ENCODE measurements at places on chromosomes 6 and 20.

DNA sequence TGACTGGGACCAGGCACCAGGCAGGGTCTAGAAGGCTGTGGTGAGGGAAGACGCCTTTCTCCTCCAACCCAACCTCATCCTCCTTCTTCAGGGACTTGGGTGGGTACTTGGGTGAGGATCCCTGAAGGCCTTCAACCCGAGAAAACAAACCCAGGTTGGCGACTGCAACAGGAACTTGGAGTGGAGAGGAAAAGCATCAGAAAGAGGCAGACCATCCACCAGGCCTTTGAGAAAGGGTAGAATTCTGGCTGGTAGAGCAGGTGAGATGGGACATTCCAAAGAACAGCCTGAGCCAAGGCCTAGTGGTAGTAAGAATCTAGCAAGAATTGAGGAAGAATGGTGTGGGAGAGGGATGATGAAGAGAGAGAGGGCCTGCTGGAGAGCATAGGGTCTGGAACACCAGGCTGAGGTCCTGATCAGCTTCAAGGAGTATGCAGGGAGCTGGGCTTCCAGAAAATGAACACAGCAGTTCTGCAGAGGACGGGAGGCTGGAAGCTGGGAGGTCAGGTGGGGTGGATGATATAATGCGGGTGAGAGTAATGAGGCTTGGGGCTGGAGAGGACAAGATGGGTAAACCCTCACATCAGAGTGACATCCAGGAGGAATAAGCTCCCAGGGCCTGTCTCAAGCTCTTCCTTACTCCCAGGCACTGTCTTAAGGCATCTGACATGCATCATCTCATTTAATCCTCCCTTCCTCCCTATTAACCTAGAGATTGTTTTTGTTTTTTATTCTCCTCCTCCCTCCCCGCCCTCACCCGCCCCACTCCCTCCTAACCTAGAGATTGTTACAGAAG, 45.2 kb upstream of the TTPAL start:
- DNase-seq = no peak

DNA sequence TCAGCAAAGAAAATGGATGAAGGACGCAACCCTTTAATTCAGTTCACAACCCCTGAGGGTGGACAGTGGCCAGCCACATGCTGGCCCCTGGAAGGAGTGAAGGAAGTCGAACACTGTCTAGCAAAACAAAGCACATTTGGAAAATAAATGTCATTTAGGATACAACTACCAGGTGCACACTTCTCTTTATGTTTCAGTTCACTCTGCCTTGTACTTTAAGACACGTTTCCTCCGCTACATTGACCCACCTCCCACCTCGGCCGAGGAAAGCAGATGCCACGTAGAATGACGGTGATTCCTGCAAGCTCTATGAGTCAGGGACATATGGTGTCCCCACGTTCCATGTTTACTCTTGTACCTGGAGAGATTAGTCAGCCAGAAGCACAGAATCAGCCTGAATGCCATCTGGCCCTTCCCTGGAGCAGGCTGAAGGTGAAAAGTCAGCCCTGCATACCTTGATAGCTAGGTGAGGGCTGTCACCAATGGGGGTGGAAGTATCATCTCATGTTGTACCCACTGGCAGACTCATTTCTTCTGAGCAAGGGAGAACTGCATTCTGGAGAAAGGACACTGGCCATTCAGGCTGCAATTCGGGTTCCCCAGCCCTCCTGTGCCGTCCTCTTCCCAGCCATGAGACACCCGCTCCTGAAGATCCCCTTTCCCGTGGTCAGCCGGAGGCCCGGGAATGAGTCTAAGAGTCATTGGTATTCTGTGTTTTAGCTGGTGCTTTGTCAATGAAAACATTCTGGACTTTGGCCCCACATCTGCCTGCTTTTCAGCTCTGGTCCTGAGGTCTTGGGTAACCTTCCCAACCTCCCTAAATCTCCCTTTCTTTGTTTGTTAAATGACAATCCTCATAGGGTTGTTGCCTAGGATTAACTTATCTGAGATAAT, 60.6 kb downstream of the FOXA2 start:
- peak; percentile 29 for DNase-seq

DNA sequence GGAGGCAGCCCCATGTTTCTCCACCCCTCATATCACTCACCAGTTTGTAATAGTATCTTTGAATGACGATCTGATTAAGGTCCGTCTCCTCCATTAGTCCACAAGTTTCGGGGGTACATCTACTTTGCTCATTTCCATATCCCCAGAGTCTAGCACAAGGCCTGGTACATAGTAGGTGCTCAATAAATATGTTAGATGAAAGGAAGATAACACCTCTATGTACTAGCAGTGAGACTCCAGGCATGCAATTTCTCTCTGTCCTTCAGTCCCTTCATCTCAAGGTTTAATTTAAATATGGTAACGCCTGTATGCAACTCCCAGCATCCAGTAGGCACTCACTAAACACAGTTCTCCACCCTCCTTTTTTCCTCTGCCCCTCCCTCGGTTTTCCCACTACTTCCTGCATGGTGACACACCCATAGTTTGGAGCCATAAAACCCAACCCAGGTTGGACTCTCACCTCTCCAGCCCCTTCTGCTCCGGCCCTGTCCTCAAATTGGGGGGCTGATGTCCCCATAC, 461 bp upstream of the HNF4A start:
- peak; percentile 83 for DNase-seq

DNA sequence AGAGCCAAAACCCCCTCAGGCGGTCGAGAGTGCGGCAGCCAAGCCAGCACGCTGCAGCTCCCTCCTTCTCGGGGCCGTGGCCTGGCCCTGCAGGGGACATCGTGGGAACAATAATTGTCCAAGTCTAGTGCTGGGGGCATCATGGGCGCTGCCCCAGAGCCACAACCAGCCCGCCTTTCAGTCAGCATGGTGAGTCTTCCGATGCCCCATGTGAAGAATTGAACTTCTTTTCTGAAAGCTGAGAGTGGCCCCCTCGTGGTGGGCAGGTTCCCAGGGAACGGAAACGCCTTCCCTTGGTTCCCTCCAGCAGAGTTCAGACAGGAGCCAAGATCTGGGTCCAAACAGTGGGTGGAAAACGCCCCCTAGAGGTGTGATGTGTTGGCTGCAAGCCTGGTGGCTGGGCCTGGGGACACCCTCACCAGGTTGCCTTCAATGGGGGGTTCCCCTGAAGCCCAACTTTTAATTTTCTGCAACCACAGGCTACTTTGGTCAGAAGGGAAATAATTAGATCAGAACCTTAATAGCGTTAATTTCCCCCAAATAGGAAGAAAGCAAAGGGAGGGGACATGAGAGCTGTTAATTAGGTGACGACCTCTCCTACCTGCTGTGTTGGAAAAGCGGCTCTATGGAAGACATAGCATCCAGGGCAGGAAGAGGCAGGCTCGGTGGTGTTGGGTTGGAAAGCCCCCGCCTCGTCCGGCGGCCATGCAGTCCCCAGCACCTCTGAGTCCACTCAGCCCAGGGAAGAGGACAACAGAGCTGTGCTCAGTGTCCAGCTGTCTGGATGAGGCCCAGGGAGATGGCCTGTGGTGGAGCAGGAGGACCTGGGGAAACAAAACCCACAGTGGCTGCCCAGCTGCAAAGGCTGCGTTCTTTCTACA, 4.7 kb upstream of the MRGBP start:
- DNase-seq = peak; percentile 78

GRCh38 chr6:144214622-144215401, 64.5 kb downstream of the STX11 start:
- DNase-seq = no peak

DNA sequence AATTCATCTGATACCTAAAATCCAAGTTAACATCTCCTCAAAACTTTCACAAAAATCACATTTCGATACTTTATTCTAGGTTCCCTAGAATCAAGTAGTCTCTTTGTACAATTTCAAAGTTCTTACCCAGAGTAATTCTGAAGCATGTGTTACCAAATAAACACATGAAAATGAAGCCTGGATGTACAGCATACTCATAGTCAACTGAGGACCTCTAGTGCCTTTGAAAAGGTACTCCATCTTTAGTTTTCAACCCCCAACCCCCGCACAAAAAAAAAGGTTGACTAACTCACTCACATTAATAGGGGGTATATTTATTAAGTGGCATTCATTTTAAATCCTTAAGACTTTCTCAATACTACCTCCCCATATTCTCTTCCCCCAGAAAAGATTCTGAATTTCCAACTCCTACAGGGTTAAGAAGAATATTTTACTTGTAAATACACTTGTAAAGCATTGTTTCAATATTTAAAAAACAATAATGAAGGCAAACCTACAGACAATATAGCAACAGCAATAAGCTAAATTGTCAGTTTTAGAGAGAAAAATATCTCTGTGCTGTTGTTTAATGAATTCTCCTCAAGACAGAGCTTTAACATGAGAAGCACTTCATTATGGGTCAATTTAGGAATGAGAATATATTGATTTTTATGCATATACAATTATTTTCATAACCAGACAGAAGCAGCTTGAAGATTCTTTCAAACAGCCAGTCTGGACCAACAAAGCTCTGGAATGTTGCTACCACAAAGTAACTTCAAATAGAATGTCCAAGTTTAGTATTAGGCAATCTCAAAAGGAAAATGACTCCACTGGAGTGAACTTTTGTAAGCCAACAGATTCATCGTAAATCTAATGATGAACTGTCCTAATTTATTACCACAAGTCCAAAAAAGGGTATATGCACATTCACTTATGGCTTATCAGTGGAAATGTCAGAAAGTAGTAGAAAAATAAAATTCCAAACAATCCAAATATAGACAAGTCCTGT, 3.3 kb downstream of the PLN start:
- DNase-seq = peak; percentile 32

GRCh38 chr6:6406715-6407070, 86.2 kb upstream of the F13A1 start:
- no peak for DNase-seq

DNA sequence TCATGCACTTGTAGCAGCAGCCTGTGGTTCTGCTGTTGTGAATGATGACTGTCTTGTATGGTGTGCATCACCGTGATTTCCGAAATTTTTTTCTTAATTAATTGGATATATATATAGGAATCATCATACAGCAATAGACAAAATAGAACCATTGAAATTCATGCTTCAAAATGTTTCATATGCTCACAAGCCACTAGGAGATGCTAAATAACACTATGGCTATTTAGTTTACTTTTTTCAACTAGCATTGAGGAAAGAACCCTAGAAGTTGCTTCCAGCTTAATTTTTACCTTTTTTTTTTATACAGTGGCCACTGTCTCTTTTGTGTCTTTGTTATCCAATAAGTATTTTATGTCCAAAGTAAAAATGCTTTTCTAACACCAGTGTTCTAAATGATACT, 485.4 kb downstream of the CDKAL1 start:
- DNase-seq = no peak

DNA sequence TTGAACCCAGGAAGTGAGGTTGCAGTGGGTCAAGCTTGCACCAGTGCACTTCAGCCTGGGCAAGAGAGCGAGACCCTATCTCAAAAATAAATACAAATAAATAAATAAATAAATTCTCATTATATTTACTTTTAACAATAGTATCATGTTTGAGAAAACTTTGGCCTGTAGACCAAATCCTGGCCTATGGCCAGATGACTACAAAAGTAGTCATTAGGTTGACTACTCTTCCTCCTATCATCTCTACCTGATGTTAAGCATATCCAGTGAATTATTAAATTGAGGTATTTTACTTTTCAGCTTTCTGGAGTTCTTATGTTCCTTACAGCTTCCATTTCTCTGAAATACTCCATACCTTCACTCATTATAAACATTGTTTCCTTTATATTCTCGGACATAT, 280.6 kb downstream of the LAMA2 start:
- DNase-seq = no peak

Measured in LoVo (cell line).